Substantia nigra (tissue), 51 donors: ENCODE measurements at places on chromosomes 5 and 9.
A peak's percentile ranks its signal among the peaks of the same experiment; 100 is the strongest.

DNA sequence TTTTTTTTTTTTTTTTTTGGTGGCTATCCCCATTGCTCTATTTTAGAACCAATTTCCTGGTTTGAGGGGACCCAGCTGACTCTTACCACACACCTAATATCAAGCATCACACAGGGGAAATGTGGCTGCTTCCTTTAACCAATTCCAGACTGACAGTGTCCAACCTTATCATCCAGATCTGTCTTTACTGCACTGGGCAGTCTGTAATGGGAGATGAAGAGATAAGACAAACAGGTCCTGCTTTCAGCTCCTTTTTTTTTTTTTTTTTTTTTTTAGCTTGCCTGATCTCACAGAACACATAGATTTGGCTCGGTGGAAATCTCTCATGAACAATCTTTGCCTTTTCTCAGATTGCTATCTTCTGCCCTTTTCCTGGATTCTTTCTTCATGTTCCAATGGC is 198.8 kb upstream of the TYRP1 start:
- no peak for DNase-seq

- DNase-seq, result no peak
These were observed 54.3 kb downstream of the LMX1B start for GRCh38 chr9:126668058-126668457.

DNA sequence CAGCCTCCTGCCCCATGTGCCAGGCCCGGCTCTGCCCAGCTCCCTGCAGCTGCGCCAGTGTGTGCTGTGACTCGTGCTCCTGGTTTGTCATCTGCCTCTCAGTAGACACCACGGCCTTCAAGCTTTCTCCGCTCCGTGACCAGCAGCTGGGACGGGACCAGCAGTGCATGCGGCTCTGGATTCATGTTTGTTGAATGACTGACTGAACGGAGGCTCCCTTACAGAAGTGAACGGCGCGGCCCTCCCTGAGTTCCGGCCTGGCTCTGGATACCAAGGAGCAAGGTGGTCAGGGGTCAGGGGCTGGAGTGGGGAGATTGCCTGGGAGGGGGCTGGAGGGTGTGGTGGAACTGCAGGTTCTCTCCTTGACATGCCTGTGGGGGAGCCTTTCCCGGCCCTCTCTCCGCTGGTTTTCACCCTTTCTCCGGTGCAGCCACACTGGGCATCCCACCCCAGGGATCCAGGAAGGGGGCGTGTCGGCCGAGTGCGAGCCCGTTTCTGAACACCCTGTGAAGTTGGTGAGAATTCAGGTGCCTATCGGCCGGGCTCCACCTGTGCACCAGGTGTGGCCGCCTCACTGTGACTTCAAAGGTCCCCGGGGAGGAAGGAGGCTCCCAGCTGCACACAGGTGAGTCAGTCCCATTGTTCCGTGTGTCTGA is 11.1 kb upstream of the CEP72 start:
- no peak for DNase-seq

DNA sequence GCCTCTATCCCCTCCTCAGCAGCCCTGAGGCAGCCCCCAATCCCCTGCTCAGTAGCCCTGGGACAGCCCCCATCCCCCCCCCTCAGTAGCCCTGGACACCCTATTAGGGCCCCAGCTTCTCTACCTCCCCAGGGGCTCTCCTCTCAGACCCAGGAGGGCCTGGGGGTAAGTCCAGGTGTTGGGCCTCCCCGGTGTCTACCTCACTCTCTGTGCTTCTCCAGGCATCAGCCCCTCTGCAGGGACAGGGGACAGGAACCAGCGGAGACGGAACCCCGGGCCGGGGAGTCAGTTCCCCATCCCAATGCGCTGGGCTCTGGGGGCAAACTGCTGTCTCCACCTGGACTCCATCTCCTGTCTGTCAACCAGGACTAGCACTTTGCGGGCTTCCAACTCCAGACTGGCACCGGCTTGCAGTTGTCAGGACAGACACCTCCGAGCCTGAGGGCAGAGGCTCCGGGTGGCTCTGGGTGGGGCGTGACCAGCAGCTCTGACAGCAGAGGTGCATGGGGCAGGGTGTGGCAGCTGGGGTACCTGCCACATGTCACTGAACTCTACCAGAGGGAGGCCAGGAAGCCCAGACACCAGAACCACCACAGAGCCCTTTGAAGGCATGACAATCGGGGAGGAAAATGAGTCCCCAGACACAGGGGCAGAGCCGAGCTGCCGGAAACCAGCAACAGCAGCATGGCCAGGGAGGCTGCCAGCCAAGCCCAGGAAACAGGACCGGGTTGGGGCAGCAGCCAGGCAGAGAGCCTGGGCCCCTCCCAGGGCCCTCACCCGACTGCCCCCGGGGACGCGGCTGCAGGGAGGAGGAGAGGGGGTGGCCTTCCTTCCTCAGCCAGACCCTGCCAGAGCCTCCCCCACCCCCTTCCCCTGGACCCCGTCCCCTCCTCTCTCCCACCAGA is 17.7 kb upstream of the UBAC1 start:
- DNase-seq, result peak; percentile 68

DNA sequence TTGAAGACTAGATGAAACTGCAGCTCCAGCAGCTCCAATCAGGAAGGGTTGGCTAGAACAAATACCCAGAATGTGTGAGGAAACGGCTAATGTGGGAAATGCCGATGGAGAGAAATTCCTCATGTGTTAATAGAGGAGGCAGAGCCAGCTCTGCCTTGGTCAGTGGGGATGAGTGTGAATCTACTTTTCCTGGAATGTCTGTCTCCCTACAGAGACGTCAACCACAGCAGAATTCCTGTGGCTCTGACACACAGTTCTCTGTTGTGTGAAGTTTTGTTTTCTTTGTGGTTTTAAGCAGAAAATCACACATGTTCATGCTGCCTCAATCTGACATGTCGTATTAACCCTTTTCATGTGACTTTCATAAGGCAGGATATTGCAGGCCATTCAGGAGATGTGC is 476.6 kb upstream of the WWC1 start:
- no peak for DNase-seq

- peak; percentile 11 for DNase-seq
These were observed 45.6 kb downstream of the TLE4 start for GRCh38 chr9:79617395-79617794.

DNA sequence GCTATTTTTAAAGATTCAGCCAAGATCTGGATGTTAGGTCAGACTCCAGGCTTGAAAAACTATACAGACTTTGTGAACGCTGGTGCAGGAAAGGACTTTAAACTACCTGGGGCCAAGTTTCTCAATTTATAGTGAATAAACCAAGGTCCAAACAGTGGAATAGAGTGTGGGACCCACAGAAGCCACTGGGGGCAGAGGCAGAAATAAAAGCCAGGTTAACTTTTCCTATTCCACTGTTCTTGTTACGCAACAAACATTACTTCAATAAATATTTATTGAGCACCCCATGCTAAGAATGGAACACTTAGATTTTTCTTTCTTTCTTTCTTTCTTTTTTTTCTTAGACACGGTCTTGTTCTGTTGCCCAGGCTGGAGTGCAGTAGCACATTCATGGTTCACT is 11.0 kb upstream of the HAVCR1 start:
- DNase-seq, result no peak

DNA sequence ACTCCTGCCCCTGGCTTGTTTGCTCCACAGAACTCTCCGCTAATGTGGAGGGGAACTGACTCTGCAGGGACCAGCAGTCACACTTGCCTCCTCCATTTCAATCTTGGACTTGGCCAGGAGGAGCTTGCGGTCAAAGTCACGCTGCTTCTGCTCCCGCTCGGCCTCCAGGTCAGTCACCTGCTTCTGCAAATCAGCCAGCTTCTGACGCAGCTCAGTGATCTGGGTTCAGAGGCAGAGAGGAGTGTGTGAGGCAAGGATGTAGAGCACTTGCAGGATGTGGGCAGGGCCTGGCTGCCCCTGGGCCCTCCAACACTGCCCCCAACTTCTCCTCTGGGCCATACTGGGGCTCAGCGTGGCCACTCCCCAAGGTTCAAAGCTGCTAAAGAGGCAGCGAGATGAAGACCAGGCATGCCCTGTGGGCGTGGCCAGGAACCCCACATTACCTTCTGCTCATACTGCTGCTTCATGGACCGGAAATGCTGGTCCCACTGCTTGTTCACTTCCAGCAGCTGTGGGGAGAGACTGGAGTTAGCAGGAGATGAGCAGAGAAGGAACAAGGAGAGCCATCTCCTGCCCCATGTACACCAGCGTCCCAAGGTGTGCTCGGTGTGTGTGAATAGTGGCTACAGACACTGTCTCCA is 22.2 kb downstream of the GPX3 start:
- no peak for DNase-seq
